ENCODE measurements at places on chromosomes 7 and 10. TPM values are rescaled to one million over a fixed set of nuclear protein-coding genes. Genes with fewer than 3 reads are reported as not detected.

The IL2RA gene
- 4.4 TPM for total RNA-seq

The YWHAG gene
- 145 TPM for total RNA-seq

The RAMP3 gene
- 310 TPM for total RNA-seq

The SLC18A3 gene
- not detected for total RNA-seq

The LBX1 gene
- not detected for total RNA-seq

The MLLT10 gene
- 58.1 TPM for total RNA-seq

The GUSB gene
- total RNA-seq, result 20.2 TPM

The ZWINT gene
- 4.0 TPM for total RNA-seq

The HIPK2 gene
- 90.3 TPM for total RNA-seq

The NRG3 gene
- 0.38 TPM for total RNA-seq

The C10orf53 gene
- not detected for total RNA-seq

The TMEM140 gene
- total RNA-seq, result 106 TPM

The MOGAT3 gene
- total RNA-seq, result not detected

The CYP26C1 gene
- total RNA-seq, result not detected

The ALOX5 gene
- 101 TPM for total RNA-seq

The SRRM3 gene
- total RNA-seq, result 1.7 TPM

The HACD1 gene
- total RNA-seq, result 19.8 TPM

The RBP3 gene
- not detected for total RNA-seq

The RGR gene
- total RNA-seq, result 2.8 TPM

The MKX gene
- 1.7 TPM for total RNA-seq

The TUBB8 gene
- not detected for total RNA-seq

The SPDYE16 gene
- total RNA-seq, result not detected

The ZNF853 gene
- total RNA-seq, result 4.4 TPM

The PANK1 gene
- total RNA-seq, result 5.7 TPM

The MMP21 gene
- total RNA-seq, result not detected

The JAZF1 gene
- total RNA-seq, result 13.3 TPM

The PRKCQ gene
- total RNA-seq, result 0.94 TPM

The FBXL13 gene
- 2.1 TPM for total RNA-seq

The PON3 gene
- total RNA-seq, result 2.9 TPM

The SLC18A2 gene
- total RNA-seq, result 1.7 TPM

The ANKRD61 gene
- total RNA-seq, result not detected

The IFIT1B gene
- total RNA-seq, result not detected

The AKR1C3 gene
- 122 TPM for total RNA-seq

The PARP12 gene
- 16.7 TPM for total RNA-seq

The IPMK gene
- 6.9 TPM for total RNA-seq

The TMEM178B gene
- total RNA-seq, result 0.50 TPM

The FEZF1 gene
- not detected for total RNA-seq

The ACSL5 gene
- 43.4 TPM for total RNA-seq

The ANKRD30A gene
- total RNA-seq, result 0.79 TPM

The CCDC172 gene
- not detected for total RNA-seq

The LRRC18 gene
- not detected for total RNA-seq

The OR2A5 gene
- not detected for total RNA-seq

The ZMIZ1 gene
- 47.6 TPM for total RNA-seq

The VSTM2A gene
- total RNA-seq, result not detected

The ZPBP gene
- not detected for total RNA-seq

The GRM3 gene
- not detected for total RNA-seq

The BCAP29 gene
- 154 TPM for total RNA-seq

The MPP7 gene
- 4.4 TPM for total RNA-seq

The NME8 gene
- total RNA-seq, result not detected

The SCART1 gene
- 1.9 TPM for total RNA-seq

The MYO1G gene
- total RNA-seq, result 3.2 TPM

The PPP2R2D gene
- 32.4 TPM for total RNA-seq

All from omental fat pad (tissue), 4 donors.